ENCODE measurements at places on chromosomes 4 and X.

GRCh38 chrX:96982161-96982560 lies 98.5 kb downstream of the RPA4 start:
- no peak for DNase-seq

GRCh38 chrX:132118358-132118757 lies 9.5 kb downstream of the FRMD7 start:
- no peak for DNase-seq

- no peak for DNase-seq
These were observed 7.6 kb downstream of the DLG3 start for GRCh38 chrX:70452143-70452733.

- DNase-seq, result peak; percentile 56
These were observed 175.3 kb downstream of the TSPAN5 start for GRCh38 chr4:98482847-98483806.

GRCh38 chrX:70253377-70254062 lies 6.5 kb downstream of the P2RY4 start:
- no peak for DNase-seq

- no peak for DNase-seq
These were observed 30.7 kb downstream of the PNMA6E start for GRCh38 chrX:153370293-153371055.

GRCh38 chr4:3059943-3060342 lies 14.4 kb downstream of the HTT-AS start:
- no peak for DNase-seq

GRCh38 chrX:118588715-118589114 lies 93.1 kb downstream of the DOCK11 start:
- no peak for DNase-seq

DNA sequence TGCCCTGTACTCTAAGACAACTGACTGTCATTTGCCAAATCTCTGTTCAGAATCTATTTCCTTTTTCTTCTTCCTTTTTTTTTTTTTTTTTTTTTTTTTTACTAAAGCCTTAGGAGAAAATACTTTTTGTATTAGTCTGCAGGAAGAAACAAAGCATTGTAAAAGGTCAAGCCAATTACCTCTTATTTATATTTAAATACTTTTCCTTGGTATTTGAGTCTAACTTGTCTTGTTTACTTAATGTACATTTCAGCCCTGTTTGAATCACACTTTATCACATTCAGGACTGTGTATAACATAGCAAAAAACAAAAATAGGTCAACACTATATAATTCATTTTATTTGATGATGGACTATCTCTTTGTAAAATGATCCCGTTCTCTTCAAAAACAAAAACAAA lies 262.2 kb downstream of the RPA4 start:
- no peak for DNase-seq

DNA sequence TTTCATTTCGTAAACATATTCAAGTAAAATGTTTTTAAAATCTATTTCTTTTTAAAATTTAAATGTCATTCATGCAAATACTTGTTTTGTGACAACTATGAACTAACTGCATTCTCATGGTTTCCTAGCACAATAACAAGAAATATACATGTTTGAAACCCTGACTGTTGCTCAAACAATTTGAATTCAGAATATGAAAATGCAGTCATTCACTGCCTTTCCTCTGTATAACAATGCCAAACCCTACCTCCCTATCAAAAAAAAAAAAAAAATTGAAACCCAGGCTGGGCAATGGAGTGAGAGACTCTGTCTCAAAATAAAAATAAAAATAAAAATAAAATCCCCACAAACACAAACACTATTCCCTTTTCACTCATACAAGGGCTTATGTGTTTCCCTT lies 42.1 kb downstream of the MAB21L2 start:
- no peak for DNase-seq

DNA sequence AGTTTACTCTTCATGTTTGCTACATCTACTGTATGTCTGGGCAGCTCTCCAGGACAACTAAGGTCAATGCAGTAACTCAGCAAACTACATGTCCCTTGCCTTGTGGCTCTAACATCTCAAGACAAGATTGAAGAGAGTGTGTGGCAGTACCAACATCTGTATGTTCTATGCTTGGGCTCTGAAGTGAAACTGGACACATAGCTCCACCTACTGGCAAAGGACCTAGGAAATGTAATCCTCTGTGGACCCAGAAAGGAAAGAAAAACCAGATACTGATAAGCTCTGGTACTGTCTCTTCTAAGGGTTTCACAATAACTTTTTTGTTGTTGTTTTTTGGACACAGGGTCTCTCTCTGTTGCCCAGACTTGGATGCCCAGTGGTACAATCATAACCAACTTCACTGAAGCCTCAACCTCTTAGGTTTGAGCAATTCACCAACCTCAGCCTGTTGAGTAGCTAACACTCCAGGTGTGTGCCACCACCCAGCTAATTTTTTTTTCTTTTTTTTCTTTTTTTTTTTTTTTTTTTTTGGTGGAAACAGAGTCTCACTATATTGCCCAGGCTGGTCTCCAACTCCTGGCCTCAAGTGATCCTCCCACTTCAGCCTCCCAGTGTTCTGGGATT lies 64.1 kb downstream of the QDPR start:
- DNase-seq, result peak; percentile 37
